RCC 7860 (cell line): ENCODE measurements at places on chromosomes 4 and X.

GRCh38 chr4:6419452-6420028, 52.9 kb downstream of the PPP2R2C start:
- no peak for DNase-seq

DNA sequence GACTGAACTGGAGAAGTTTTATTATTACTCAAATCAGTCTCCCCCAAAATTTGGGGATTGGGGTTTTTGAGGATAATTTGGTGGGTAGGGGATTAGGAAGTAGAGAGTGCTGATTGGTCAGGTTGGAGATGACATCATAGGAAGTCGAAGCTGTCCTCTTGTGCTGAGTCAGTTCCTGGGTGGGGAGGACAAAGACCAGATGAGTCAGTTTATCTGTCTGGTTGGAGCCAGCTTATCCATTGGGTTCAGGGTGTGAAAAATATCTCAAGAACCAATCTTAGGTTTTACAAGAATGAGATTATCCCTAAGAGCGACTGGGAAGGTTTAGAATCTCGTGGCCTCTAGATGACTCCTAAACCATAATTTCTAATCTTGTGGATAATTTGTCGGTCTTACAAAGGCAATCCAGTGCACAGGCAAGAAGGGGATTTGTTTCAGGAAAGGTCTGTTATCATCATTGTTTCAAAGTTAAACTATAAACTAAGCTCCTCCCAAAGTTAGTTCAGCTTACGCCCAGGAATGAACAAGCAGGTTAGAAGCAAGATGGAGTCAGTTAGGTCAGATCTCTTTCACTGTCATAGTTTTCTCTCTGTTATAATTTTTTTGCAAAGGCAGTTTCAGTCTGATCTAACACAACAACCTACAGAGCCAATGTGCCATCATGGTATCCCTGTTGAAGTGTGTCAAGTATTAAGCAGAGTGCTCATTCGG, 274.5 kb downstream of the SLC7A11 start:
- DNase-seq: peak; percentile 8

DNA sequence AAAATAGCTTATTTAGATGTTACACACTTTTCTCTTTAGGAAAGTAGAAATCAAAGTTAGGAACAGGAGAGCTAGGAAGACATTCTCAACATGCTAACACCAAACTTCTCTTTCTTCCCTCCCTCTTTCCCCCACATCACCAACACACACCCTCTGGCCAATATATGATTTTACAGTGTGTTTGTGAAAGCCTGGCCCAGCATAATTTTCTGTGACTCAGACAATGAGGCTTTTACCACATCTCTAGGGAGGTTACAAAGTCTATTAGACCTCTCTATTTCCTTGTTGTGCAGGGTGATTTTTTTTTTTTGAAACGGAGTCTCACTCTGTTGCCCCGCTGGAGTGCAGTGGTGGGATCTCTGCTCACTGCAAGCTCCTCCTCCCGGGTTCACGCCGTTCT, 189.9 kb downstream of the AASDH start:
- DNase-seq: no peak

- DNase-seq: no peak
Observed at GRCh38 chrX:136271300-136271699, 20.1 kb upstream of the MAP7D3 start.

- DNase-seq: no peak
Observed at GRCh38 chr4:79421483-79421882, 13.5 kb upstream of the GK2 start.

- DNase-seq: no peak
Observed at GRCh38 chr4:24433515-24434214, 150.7 kb downstream of the DHX15 start.

DNA sequence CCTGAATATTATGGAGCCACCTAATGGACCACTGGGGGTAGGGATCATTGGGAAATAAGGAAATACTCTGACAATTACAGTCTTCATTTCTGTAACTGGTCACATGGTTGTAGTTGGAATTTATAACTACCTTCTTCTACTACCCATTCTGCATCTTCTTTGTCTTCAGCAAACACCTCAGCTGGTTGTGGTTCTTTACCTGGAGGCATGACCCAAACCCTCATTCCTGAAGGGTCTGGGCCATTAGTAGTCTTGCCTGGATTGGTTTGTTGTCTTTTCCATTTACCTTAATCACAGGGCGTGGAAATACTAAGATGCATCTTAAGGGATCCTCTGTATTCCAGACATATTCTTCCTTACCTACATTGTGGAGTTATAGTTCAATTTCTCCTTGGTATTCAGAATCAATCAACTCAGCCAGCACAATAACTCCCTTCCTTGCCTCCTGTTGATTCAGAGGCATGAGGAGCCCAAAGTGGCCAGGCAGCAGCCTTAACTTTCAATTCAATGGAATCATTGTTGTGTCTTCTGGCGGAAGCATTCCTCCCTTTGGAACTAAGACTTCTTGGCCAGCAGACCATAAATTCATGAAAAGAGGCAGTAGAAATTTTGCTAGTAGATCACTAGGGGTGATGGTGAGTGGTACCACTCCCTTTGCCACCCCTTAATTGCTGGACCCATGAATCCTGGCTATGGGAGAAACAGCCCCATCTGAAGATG, 75.7 kb upstream of the RAP2C start:
- no peak for DNase-seq

GRCh38 chrX:16629909-16630308, 20.0 kb upstream of the S100G start:
- DNase-seq: no peak

DNA sequence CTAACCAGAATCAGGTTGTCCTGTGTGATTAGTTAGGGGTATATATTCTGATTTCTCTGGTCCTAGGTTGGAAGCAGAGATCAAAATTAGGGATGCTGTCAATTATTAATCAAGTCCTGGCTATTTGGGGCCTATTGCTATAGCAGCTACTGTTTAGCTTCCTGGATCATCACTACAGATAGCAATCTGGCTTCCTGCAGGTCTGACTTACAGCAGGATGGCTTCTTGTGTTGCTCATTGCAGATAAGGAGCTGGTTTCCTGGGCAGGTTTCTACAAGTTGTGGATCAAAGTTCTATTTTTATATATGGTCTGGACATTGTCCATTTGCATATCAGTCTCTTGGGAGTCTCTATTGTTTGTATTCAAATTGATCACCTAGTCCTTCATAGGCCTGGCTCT, 57.7 kb upstream of the C4orf54 start:
- no peak for DNase-seq

- DNase-seq: no peak
Observed at GRCh38 chr4:117773064-117773936, 261.0 kb upstream of the NDST3 start.

DNA sequence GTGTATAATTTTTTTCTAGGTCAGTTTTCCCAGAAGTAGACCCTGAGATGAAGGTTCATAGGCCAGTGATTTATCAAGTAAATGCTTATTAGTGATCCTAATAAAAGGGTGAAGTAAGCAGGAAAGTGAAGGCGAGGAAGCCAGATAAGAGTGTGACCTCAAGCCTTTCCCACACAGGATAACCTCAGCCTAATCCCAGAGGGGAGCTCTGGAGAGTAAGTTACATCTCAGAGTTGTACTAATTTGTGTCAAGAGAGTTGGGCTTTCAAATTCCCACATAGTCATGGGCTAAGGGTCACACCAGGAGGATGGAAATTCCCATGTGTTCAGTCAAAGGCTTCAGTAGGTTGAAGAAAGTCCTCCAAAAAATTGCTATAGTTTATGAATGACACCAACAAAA, 191.4 kb downstream of the ADGRA3 start:
- DNase-seq: no peak

- DNase-seq: no peak
Observed at GRCh38 chr4:122901247-122902010, 21.0 kb downstream of the NUDT6 start.
